ENCODE measurements at places on chromosomes 3 and 15.

DNA sequence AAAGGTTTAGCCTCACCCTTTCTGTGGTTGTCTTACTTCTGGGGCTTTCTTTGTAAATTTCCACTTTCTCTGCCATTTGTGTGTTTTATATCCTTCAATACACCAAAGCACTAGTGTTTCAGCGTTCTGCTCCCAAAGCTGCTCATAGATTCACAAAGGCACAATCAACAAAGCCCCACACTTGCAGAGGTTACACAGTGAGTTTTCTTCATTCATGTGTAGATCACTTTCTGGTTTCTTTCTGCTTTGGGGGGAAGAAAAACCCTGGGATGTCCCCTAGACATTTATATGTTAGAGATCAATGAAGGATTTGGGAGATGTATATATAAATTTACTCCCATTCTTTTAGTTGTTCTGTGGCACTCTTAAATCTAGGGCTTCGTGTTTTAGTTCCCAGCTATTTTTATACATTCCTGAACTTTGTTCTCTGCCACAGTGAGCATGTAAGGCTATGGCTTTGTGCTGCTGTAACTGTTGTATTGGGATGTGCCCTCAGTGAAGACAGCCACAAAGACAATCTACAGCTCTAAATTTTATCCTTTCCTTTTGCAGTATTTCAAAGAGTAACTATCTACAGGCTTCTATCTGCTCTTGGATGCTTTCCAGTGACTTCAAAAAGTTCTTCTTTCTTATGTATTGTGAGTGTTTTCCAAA, 636.5 kb downstream of the ZBBX start:
- no peaks in the 10 kb centered on the region for H3K36me3 ChIP-seq
- no peak overlapping the region for H3K4me3 ChIP-seq
- no peak for DNase-seq
- no peaks in the 10 kb centered on the region for H3K27me3 ChIP-seq

DNA sequence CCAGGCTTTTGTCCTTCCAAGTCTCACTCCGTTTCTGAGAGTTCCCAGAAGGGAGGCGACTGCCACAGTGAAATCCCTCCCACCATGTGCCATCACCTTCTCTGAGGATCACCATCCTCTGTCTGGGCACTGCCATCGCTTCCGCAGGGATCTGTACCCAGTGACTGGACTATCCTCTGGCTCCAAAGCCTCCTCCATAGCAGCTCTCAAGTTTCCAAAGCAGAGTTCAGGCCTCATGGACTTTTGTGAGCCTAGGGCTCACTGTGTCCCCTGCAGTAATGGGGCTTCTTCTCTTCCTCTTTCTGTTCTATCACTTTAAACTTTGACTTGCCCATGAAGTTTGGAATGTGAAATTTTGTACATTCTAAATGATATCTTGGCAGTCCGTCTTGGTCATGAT, 63.9 kb downstream of the TIPARP start:
- H3K4me1 ChIP-seq = peaks cover 10% of the 10 kb centered on the region
- peaks cover 8% of the 10 kb centered on the region for H3K27me3 ChIP-seq
- no peak for DNase-seq
- no peak overlapping the region for H3K4me3 ChIP-seq
- H3K36me3 ChIP-seq = peaks cover 5% of the 10 kb centered on the region

GRCh38 chr15:63442080-63442479, 60.4 kb upstream of the CA12 start:
- no peaks in the 10 kb centered on the region for H3K36me3 ChIP-seq
- H3K27me3 ChIP-seq = peaks cover 8% of the 10 kb centered on the region
- no peak overlapping the region for H3K27ac ChIP-seq
- peaks cover 23% of the 10 kb centered on the region for H3K4me1 ChIP-seq
- DNase-seq = no peak
- no peak overlapping the region for H3K4me3 ChIP-seq

GRCh38 chr3:195165265-195165609, 105.7 kb downstream of the XXYLT1 start:
- peak overlapping the region; percentile 81 for H3K27ac ChIP-seq
- no peak for DNase-seq
- peaks cover 45% of the 10 kb centered on the region for H3K4me1 ChIP-seq
- H3K36me3 ChIP-seq = peaks cover 5% of the 10 kb centered on the region

DNA sequence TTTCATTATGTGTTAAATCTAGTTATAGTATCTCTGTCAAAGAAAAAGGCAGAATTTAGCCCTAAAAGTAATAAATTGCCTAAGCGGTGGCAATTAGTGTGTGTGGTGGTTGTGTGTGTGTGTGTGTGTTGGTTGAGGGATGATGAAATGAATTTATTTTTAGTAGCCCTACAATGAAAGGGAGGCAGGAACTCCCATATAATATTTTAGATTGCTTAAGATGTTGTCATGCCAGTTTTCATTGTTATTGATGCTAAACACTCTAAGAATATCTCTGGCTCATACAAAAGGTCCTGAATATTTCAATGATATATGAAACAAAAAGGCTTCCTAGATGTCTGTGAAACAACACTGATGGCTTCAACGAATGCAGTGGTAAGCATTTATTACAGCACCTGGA, 140.6 kb upstream of the TBC1D5 start:
- H3K4me3 ChIP-seq = no peak overlapping the region
- H3K36me3 ChIP-seq = peaks cover under 1% of the 10 kb centered on the region
- no peaks in the 10 kb centered on the region for H3K27me3 ChIP-seq
- no peaks in the 10 kb centered on the region for H3K4me1 ChIP-seq

GRCh38 chr15:96390986-96391385, 60.5 kb downstream of the NR2F2 start:
- H3K36me3 ChIP-seq = peaks cover 11% of the 10 kb centered on the region
- peaks cover 35% of the 10 kb centered on the region for H3K4me1 ChIP-seq
- DNase-seq = no peak
- H3K27me3 ChIP-seq = peaks cover 35% of the 10 kb centered on the region

- peaks cover 12% of the 10 kb centered on the region for H3K27me3 ChIP-seq
- H3K36me3 ChIP-seq = no peaks in the 10 kb centered on the region
- H3K27ac ChIP-seq = no peak overlapping the region
- DNase-seq = no peak
- no peak overlapping the region for H3K4me3 ChIP-seq
Measured at GRCh38 chr3:4245671-4246070, 57.5 kb upstream of the SETMAR start.

DNA sequence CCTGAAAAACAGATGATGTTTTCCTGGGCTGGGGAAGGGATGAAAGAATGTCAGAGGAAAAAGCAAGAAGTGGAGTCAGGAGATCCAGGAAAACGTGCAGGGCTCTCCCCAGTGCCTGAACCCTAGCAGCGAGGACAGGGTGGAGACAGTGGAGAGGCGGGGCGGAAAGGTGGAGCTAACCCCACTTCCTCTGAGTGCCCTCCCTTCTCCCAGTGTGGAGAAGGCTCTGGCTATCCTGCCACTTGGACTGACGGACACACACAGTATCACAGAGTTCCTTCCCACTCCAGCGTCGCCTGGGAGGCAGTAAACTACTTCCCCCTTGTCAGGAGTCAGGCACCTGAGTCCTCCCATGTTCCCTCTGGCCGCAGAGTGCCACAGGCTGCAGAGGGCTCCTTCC, 125.3 kb upstream of the CHRNA7 start:
- H3K27ac ChIP-seq = no peak overlapping the region
- H3K36me3 ChIP-seq = no peaks in the 10 kb centered on the region
- H3K27me3 ChIP-seq = no peaks in the 10 kb centered on the region
- DNase-seq = peak; percentile 22
- H3K4me1 ChIP-seq = peaks cover 15% of the 10 kb centered on the region

Measured in nephron progenitor cell (in vitro differentiated cells).